ENCODE measurements at places on chromosomes 11 and 22.
A peak's percentile ranks its signal among the peaks of the same experiment; 100 is the strongest.

DNA sequence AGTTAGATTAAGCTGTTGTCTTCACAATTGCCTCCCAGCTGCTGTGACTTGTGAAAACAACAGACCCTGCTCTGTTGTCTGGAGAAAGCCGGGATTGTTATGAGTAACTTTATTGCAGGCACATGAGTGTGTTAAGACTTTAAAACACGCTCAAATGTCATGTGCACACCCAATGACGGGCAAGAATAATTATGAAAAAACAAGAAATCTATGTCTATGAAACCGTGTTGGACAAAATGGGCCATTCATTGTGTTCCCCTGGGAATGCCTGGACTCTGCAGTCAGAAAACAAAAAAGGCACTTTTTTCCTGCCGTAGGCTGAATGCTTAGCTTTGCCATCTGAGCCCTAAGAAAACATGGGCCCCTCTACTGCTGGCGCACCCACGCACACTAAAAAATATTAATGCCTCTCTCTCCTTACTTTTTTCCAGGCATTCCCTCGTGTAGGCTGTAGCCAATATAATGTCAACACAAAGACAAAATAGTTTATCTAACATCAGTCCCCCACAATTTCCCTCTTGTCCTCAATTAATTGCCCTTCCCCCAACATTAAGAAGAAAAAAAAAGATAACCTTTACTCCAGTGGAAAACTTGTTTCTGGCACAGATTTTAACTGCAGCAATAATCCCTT lies 207.9 kb downstream of the SOX6 start:
- DNase-seq = peak; percentile 45

GRCh38 chr11:12882670-12883069 lies 126.4 kb upstream of the RASSF10 start:
- DNase-seq = no peak

- no peak for DNase-seq
Measured at GRCh38 chr22:44625421-44625760, 76.6 kb upstream of the PRR5 start.

- DNase-seq = no peak
Measured at GRCh38 chr11:85709941-85710702, 24.1 kb upstream of the CCDC89 start.

GRCh38 chr11:27380771-27381170 lies 17.8 kb upstream of the CCDC34 start:
- no peak for DNase-seq

- no peak for DNase-seq
Measured at GRCh38 chr11:73510877-73511276, 87.0 kb downstream of the FAM168A start.

DNA sequence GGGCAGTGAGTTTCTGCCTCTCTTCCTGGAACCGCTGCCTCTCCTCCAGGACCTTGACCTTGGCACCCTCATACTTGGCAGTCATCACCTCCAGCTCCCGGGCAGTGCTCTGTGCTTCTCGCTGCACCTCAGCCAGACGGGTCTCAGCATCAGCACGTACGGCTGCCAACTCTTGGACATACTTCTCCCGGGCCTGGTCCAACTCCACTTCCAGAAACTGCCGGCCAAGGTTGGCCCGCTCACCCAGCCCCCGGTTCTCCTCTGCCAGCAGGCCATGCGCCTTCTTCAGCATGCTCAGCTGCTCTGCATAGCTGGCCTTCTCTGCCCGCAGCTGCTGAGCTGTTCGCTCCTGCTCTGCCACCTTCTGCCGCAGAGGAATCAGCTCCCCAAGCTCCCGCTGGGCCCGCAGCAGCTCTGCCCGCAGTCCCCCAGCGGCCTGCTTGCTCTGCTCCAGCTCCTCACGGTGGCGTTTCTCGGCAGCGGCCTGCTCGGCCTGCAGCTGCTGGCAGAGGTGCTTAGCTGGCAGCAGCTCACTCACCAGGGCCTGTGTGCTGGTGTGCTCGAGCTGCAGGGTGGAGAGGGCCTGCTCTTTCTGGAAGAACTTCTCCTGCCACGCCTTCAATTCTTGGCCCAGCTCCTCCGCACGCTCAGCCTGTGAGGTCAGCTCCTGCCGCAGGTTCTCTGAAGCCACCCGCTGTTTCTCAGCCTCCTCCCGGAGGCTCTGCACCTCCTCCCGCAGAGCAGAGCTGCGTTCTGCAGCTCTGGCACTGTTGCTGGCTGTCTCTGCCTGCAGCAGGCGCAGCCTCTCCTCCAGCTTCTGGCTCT lies 14.4 kb downstream of the IL18BP start:
- DNase-seq = no peak

- no peak for DNase-seq
Measured at GRCh38 chr11:46498968-46499367, 94.9 kb downstream of the AMBRA1 start.

GRCh38 chr11:77200351-77201268 lies 72.6 kb downstream of the MYO7A start:
- DNase-seq = no peak

DNA sequence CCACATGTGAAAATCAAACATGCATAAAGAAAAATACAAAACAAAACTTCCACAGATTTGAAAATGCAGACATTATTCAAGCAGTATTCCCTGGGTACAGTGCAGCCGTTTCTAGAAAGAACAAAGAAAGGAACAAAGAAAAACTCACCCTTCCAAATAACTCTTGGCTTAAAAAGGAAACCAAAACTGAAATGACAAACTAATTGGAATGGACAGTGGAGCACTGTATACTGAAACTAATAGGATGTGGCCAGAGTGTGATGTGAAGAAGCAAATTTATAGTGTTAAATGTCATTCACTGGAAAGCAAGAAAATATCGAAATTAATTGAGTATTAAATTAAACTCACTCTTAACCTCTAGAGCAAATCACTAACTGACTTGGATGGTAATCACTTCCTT lies 55.4 kb downstream of the QSER1 start:
- DNase-seq = no peak

GRCh38 chr11:78795621-78796261 lies 221.1 kb upstream of the NARS2 start:
- no peak for DNase-seq

DNA sequence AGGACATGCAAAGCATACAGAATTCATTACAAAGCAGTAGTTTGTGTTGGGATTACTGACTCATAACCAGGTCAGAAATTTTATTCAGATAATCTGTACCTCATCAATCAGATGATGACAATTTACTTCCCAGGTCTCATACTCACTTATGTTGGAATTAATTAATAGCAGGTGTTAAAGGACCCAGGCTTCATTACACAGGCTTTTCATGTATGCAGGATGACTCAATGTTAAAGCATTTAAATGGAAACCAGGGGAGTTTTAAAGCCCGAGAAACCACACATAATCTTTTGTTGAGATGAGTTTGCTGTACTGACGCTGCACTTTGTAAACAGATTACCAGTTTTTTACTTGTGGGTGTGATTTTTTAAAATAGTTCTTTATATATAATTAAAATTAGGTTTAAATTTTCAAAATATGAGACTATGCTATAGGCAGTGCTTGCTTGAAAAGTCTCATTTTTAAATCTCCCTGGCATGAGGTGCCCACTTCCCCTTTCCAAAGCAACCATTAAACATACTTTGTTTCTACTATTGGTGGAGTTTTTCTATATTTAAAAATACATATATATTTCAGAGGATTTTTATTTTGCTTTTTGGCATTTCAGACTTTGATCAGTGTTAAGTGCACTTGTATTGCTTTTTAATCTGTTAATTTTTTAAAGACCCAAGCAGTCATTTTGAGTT lies 41.0 kb downstream of the CEP57 start:
- no peak for DNase-seq

DNA sequence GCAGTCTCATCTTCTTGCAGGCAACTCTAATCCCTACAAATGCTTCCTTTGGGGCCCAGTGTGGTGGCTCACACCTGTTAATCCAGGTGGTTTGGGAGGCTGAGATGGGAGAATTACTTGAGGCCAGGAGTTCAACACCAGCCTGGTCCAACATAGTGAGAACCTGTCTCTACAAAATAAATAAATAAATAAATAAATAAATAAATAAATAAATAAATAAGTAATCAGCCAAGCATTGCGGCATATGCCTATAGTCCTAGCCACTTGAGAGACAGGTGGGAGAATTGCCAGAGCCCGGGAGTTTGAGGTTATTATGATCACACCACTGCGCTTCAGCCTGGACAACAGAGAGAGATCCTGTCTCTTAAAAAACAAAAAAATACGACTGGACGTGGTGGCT lies 34.1 kb upstream of the RRAS2 start:
- no peak for DNase-seq

DNA sequence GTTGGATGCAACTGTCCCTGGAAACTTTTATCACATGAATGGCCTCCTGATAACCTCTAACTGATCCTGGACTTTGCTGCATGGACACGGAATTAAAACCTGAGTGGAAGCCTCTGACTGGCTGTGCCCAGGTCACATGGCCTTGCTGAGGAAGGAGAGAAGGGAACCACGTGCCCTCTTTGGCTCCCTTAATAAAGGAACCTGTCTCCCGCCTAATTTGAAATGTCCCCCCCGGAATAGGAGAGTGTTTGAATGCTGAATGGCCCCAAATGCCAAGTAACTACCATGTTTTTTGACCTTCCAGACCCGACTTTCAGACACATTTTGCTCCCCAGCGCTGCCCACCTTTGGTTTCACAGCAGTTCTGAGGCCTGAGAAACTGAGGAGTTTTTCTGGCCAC lies 76.9 kb downstream of the ADAMTS15 start:
- DNase-seq = no peak

- DNase-seq = no peak
Measured at GRCh38 chr22:45969414-45969799, 7.6 kb downstream of the WNT7B start.

All from right renal cortex interstitium (tissue), 3 donors.